ENCODE measurements at places on chromosomes 3 and 15.

GRCh38 chr15:37138591-37139215, 38.4 kb upstream of the MEIS2 start:
- DNase-seq = no peak

- peak; percentile 53 for DNase-seq
These were observed 172.7 kb upstream of the TP63 start for GRCh38 chr3:189458528-189458927.

DNA sequence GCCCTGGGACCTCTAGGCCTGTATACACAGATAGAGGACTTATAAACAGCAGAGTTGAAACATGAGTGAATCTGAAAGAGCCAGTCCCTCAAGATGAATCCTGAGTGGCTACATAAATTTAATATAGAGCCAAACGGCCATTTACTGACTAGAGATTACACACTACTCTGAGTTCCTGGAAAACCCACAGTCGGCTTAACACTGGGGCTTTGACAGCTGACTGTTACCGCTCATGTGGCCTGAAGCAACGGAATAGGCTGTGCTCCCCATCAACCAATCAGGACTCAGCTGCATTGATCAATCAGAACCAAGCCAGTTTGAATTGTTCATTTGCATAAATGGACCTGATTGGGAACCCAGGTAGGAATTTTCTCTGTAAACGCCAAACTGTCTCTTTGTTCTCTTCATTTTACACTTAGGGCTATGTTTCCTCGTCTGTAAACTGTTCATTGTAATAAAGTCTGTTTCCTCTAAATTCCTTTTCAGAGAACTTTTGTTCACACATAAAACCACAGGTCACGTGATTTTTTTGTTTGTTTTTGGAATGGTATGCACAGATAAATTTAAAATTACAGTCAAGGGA, 40.5 kb downstream of the CCNL1 start:
- no peak for DNase-seq

DNA sequence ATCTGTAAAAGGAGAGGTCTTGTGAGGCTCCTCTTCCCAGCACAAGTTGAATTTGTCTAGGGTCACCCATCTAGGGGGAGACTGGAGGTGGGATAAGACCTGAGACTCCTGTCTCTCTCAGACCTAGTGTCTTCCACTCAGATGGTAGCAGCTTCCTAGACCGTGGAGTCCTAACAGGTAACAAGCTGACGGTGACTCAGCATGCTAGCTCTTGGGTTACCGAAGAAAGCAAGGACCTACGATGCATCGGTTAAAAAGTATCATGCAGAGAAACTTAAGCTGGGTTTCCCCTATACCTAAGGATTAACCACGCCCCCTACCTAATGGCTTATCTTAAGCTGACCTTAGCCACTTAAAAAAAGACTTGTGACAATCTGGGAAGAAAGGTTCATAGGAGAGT, 7.6 kb downstream of the LRRN1 start:
- no peak for DNase-seq
